DMS53 (cell line): ENCODE measurements at places on chromosomes 1 and 21.

DNA sequence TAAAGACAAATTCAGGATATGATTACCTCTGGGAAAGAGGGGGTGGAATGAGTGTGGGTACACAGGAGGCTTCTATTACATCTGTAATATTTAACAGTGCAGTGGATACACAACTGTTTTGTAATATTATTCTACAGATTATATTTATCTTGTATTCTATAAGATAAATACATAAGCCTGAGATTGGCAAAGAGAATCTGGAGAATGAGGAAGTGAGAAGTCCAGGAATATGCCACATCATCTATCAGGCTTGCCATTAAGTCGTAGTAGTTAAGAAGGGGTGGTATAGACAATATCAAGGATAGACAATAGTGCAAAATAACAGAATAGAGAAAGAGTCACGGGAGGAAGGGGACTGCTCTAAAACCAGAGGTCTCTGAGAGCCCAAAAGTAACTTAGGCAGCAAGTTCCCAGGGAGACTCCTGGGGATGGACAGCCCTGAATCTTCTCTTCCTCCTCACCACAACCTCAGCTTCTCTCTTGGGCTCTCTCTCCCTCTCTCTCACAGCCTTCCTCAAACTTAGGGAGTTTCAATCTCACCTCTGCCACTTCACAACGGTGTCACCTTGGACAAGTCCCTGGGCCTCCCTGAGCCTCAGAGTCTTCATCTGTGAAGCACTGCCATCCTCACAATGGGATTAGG, 14.0 kb upstream of the PTAFR start:
- no peak for DNase-seq

DNA sequence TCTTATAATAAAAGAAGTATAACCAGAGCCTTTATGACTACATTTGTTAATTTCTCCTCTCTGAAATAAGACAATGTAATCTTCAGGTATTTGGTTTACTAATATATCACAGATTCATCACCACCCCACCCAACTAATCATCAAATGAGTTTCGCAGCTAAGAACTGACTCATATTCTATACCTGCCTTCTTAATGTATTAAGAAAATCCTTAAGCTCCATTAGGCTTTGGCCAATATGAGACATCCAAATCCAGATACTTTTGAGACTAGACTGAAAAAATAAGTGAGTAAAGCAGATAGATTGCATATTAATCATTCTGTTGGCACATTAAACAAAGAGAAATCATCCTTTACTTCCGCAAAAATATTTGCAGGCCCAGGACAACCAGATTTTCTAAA, 18.7 kb upstream of the FMO2 start:
- DNase-seq, result no peak

GRCh38 chr1:180745098-180745497, 113.3 kb downstream of the XPR1 start:
- no peak for DNase-seq

GRCh38 chr1:221283532-221283931, 404.3 kb downstream of the HLX start:
- peak; percentile 41 for DNase-seq

DNA sequence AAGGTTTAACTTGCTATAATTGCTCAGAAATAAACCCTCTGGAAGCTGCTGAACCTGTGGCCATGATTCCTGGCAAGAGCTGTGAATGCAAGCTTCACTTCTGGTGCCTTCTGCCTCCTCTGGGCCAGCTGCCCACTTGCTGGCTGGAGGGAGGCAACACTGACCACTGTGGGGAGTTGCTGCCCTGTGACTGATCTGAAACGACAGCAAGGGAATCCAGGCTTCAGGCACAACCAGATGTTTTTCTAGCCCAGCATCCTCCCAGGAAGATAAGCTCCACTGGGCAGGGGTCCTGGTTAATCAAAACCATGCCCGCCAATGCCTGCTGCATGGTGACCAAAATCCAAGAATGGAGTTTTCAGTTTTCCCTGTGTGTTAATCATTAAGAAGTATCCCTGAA, 180.0 kb upstream of the HMGB4 start:
- no peak for DNase-seq

DNA sequence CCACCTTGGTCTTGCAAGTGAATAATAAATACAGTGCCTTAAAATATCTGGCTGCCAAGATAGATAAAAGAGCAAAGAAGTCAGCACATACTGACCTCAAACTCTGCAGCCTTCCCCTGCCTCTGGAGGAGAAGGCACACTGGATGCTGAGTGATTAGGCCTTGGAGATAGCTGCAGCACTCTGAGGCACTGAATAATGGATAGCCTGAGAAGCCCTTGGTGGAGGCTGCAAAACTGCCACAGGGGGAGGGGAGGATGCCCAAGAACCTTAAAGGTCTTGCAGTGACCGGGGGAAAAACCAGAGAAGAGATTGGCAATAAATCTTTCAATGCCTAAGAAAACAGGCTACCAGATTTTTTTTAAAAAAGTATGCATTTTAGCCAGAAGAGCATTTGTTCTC, 167.4 kb upstream of the PRMT6 start:
- no peak for DNase-seq

DNA sequence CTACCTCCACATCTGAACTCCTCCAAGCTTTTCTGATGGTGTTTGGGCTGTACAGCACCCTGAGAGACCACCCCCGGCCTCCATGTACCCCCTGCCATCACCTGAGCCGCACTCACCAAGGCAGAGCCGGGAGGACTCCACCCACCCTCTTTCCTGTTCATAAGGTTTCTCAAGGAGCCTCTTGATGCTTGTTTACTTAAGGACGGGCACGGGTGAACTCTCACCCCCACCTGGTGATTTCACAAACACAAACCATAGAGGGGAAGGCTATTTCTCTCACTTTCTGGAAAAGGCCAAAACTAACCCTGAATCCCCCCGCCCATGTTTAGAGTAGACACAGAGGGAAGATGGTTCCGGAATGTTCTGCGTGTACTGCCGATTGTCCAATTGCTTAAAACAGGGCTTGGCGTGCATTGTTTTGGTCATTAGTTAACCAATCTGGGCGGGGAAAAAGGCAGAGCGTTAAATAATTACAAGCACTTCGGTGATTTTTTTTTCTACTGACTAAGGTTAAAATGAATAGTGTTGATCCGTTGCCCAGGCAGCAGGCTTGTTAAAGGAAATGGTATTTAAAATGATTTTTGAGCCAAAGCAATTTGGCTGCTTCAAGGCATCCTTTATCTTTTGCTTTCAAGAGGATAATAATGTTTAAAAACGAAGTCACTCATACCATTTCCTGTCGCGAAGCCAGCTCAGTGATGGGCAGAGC, 279.8 kb upstream of the VAMP3 start:
- peak; percentile 80 for DNase-seq

- DNase-seq, result no peak
Observed at GRCh38 chr1:9842781-9843575, 19.2 kb upstream of the CLSTN1 start.

DNA sequence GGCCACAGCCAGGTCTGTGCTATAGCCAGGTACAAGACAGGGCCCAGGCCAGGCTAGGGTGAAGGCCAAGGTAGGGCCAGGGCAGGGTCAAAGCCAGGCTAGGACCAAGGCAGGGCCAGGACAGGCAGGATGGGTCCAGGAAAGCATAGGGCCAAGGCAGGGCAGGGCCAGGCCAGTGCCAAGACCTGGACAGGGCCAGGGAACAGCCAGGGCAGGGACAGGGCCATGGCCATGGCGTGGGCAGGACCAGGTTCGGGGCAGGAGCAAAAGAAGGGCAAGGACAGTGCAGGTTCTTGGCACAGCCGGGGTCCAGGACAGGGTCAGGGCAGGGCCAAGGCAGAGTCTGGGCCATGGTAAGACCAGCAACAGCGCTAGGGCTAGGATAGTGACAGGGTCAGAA, 153.4 kb downstream of the LIPI start:
- DNase-seq, result no peak

DNA sequence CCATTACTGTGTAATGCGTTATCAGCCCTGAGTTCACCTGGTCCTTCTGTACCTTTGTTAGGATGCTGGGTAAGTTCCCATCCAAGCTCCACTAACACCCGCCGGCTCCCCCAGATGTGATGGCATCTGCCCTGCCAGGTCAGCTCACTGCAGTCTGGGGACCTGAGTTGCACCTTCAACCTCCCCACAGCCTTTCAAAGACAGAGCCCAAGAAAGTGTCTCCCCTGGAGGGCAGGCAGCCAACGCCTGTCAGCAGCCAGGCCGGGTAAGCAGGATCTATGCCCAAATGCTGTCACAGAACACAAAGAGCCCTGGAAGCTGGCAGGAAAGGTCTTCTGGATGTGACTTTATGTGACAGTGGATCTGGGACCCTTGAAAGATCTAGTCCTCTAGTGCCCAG, 13.7 kb downstream of the MRAP start:
- DNase-seq, result no peak

GRCh38 chr1:84972377-84972987, 24.4 kb downstream of the MCOLN2 start:
- peak; percentile 18 for DNase-seq

GRCh38 chr1:24438423-24438901, 22.9 kb downstream of the NIPAL3 start:
- DNase-seq, result no peak

GRCh38 chr1:235898126-235898525, 31.4 kb upstream of the LYST start:
- DNase-seq, result no peak

GRCh38 chr1:109283748-109284600, 1.0 kb upstream of the PSRC1 start:
- DNase-seq, result peak; percentile 72

GRCh38 chr1:195745189-195746010, 862.8 kb downstream of the KCNT2 start:
- DNase-seq, result peak; percentile 75

- no peak for DNase-seq
Observed at GRCh38 chr1:7373876-7374562, 397.1 kb upstream of the VAMP3 start.

DNA sequence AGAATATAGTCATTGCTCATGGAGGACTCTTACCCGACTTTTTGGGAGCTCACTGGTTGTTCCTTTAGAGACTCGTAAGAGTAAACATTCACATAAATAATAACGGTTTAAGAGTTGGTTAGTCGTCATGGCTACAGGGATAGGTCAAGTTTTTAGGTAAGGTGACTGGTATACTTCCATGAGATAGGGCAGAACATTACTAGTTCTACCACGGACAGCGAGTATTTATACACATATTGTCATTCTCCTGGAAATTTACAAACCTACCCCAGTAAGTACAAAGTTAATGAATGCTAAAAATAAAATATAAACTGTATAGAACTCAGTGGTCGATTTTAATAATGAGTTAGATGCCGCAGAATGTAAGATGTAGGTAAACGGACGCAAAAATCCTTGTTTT, 1.2 kb upstream of the RYR2 start:
- DNase-seq, result no peak

- no peak for DNase-seq
Observed at GRCh38 chr1:205593967-205594366, 37.8 kb downstream of the ELK4 start.

GRCh38 chr21:35593000-35593502, 467.3 kb downstream of the SETD4 start:
- DNase-seq, result no peak

DNA sequence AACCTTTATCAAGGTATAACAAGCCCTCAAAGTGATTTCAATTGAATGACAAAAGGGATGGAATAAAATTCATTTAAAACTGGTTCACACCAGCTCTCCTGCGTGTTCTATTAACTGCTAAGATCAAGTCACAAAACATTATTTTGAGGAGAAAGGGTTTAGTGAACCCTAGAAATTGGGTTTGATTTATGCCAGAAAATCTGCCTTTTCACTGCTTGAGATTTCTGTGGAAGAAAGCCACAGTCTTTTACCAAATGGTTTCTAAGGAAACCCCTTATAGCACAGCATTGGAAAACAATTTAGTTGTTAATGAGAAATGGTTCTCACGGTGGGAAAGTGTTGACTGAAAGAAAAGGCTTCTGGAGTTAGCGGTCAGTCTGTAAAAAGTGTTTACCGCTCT, 43.6 kb upstream of the DPH5 start:
- DNase-seq, result no peak

GRCh38 chr1:32138965-32139364, 31.1 kb downstream of the KPNA6 start:
- peak; percentile 93 for DNase-seq

- DNase-seq, result peak; percentile 82
Observed at GRCh38 chr1:23727362-23727811, 15.9 kb upstream of the ELOA start.

DNA sequence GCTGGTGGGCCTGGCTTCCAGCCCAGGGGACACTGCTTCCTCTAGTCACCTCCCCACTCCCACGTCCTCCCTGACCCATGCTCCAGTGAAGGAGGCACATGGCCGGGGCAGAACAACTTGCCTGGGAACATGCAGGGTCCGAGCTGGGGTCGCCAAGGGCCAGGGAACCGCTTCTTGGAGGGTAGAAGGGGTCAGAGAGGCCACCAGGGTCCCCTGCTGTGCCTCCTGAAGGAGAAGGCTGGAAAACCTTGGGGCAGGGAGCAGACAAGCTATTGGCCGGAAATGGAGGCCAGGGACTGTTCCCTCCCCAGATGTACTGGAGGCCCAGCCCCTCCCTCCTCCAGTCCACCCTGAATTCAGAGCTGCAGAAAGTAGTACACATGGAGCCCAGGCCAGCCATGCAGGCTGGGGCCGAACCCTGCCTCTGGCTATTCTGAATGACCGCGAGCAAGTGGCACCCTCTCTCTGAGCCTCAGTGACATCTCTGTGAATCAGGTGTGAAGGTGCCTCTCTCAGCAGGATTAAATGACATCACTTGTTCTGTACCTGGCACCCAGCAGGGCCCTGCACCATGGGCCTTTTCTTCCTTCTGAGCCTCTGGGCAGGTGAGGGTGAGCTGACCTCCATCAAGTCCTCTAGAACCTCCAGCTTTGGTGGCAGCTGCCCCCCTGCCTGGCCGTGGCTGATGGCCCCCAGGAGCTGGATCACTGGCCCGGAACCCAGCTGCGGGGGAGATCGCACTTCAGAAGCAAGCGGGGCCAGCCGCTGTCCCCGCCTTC, 15.7 kb downstream of the SPOCD1 start:
- peak; percentile 30 for DNase-seq

DNA sequence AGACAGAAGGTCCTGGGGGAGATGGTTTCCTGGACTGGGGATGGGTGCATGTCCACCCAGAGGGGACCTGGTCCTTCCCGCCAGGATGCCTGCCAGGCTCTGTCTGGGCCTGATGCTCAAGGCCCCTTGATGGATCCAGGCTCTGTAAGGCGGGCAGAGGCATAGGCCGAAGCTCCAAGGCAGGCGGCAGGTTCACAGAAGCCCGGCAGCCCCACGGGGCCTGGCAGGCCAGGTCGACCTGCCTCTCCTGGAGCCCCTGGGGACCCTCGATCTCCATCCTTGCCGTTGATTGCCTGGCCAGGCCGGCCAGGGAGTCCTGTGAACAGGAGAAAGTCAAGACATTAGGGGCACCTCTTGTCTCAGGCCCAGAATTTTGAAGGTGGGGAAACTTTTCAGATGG, 16.0 kb downstream of the COL9A2 start:
- DNase-seq, result no peak

GRCh38 chr1:91735266-91735845, 150.6 kb downstream of the TGFBR3 start:
- no peak for DNase-seq

DNA sequence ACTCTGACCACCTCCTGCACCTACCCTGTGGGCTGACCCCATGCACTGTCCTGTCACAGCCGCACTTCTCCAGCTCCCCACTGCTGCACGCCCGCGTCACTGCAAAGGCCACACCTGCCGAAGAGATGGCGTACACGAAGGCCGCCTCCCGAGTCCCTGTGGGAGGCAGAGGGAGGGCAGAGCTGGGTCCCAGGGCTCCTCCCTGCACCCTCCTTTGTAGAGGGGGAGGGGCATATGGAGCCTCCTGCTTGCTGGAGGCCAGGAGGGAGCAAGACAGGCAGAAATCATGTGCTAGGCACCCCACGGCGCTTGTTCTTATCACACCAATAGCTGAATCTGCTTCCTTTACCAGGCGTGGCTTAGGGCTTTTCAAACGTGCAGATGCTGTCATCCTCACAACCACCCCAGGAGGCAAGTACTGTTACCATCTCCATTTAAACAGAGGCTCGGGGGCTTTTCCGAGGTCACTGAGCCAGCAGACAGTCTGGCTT, 21.4 kb downstream of the WNT4 start:
- peak; percentile 27 for DNase-seq
